GM12892 (cell line): ENCODE measurements at places on chromosomes 2 and 18.

- no peak for DNase-seq
These were observed 89.7 kb downstream of the SPTBN1 start for GRCh38 chr2:54545702-54546450.

GRCh38 chr2:21770787-21771186 lies 647.0 kb downstream of the TDRD15 start:
- DNase-seq, result no peak

DNA sequence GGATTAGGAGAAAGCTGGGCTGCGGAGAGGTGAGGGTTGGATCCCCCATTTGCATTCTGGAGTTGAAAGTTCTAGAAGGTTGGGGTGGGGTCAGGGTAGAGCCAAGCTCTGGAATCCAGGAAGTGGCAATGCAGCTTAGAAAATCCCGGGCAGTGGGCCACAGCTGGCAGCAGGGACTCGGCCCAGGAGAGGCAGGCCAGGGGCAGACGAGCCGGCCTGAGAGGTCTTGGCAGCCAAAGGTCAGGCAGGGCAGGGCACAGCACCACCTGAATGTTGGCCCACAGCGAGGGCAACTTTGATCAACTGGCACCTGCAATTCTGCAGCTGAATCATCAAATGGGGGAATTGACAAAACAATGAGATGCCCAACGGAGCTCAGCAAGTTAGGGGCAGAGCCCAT lies 139.2 kb downstream of the INHBB start:
- DNase-seq, result no peak

DNA sequence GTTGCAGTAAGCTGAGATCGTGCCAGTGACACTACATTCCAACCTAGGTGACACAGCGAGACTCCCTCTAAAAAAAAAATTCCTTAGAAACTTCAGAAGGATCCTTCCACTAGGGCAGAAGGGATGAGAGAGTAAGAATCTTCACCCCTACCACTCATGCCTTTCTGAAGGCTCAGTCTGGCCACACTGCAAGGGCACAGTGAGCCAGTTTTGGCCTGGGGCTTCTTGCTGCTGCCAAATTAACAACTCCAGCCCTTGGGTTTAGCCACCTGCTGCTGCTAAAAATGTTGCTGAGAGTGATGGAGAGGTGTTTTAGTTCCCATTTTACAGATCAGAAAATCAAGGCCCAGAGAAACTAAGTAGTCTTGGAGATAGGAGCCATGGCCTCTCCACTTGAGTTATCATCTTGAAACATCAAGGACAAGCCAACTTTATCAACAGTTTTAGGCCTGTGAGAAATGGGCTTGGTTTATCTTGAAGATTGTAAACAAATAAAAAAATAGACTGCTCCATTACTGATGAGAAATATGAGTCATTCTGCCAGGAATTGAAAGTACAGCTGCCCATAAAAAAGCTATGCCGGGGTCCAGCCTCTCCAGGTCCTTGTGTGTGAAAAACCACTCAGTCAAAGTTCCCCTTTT lies 31.9 kb upstream of the CASP8 start:
- DNase-seq, result no peak

- DNase-seq, result no peak
These were observed 50.6 kb upstream of the ZFP36L2 start for GRCh38 chr2:43276962-43277391.

DNA sequence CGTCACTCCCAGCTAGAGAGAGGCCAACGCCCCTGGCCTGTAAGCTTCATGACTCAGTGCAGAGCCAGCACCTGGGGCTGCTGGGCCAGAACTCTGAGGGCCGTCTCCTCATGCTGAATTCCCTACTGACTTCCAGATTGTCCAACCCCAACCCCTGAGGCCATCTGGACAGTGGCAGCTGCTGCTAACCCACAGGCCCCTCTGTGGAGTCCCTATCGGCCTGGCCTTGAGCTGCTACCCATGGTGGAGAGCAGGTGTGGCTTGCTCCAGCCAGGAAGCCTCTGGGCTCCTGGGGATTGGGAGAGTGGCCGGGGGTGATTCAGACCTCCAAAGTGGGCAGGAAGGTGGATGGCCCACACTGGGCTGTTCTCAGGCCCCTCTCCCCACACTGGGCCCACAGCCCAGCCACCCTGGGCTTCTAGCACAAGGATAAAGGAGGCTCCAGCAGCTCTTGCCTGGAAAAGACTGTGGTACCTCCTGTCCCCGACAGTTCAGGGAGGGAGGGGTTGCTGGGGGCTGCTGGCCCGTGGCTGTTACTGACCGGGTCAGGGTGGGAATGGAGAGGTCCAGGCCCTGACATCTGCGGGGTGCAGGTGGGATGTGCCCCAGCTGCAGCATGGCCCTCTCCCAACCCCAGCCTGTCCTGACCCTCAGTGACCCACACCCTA lies 8.2 kb downstream of the TEKT4 start:
- no peak for DNase-seq

- no peak for DNase-seq
These were observed 44.4 kb upstream of the ACAA2 start for GRCh38 chr18:49857708-49858107.

GRCh38 chr18:42174909-42175308 lies 219.9 kb downstream of the PIK3C3 start:
- no peak for DNase-seq

GRCh38 chr2:100577777-100578176 lies 15.0 kb downstream of the PDCL3 start:
- DNase-seq, result no peak

DNA sequence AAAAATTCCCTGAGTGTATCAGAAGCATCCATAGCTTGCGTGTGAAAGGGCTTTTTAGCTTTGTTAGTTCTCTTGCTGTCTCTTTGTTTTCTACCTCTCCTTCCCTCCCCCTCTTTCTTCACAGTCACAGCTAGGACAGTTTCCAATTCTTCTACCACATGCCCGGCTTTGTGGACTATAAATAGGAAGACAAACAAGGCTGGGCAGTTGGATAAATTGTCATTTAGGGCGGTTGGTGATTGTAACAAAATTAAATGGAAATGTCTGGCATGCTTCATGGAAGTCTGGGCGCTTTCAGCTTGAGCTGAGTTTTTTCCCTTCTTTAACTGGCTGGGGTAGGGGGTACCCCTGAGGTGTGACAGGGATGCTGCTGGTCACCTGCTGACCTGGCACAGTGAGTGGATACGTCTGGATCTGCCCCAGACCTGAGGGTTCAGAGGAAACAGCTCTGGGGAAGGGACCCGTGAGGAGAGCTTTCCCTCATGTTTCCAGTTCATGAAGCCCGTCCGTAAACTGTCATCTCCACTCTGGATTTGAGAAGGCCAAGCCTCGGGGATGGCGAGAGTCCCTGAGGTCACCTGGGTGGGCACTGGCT lies 29.0 kb upstream of the GIGYF2 start:
- no peak for DNase-seq

DNA sequence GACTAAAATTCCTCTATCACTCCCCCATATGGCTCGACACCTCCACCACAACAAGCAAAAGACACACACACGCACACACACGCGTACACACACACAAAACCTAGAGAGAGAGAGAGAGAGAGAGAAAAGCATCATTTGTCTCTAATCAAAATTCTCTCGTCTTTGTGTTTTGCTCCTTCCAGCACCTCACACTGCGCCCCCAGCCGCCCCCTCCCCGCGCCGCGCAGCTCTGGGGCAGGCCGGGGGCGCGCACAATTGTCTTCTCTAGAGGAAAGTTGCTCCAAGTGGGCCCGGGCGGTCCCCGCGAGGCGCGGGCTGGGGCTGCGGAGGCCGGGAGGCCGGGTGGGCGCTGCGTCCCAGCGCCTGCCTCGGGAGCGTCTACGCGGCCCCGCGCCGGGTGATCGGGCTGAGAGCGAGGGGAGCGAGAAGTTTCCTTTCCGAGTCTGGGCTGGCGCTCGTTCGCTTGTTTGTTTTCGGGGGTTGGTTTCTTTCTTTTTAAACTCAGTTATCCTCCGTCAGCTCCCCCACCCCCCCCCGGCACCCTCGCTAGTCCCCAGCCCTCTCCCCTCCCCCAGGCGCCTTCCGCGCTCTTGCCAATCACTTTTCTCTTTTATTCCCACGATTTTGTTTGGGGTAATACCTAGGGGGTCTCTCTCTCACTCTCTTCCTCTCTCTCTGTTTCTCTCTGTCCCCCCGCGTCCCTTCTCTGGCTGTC lies 4.1 kb downstream of the ZEB2 start:
- DNase-seq, result no peak

- DNase-seq, result no peak
These were observed 116.1 kb upstream of the TACR1 start for GRCh38 chr2:75315436-75315835.

DNA sequence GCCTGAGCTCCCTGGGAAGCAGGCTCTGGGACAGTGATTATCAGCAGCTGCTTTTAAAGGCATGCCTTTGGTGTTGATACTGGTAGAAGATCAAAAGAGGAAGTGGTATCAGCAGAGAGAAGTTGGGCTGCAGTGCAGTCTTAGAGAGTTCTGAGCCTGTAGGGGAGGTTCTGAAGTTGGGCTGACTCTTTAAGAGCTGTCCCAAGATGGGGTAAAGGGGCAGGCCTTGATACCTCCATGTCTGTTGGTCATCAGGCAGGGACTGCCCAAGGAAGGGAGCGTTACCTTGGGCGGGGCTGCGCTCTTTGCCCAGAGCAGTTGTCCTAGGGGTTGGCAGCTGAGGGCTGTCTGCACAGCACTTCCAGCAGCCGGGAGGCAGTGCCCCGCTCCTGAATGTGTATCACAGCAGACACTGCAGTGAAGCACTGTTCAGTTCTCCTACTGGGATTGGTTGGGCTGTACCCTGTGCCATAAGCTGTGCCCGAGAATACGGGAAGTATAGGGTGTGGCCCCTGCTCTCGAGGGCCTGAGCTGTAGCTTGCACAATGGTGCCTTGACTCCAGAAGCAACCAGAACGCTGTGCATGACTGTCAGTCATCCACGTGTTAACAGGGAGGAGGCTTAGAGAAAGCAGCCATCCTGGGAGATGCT lies 177.0 kb downstream of the CTIF start:
- no peak for DNase-seq

- DNase-seq, result no peak
These were observed 273.2 kb downstream of the MTX2 start for GRCh38 chr2:176542476-176542875.

DNA sequence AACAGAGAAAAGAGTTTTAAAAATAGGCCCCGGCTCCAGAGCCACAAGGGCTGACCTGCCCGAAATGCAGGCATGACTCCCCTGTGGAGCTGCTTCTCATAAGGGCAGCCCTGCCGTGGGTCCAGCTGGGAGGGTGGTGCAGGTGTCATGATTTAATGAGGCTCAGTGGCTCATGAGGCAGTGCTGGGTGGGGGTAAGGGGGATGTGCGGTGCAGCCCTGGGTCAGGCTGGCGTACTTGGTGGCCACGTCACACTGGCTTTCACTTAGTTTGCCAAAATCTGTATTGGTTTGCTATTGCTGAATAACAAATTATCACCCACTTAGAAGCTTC lies 33.6 kb downstream of the HJURP start:
- DNase-seq, result no peak

DNA sequence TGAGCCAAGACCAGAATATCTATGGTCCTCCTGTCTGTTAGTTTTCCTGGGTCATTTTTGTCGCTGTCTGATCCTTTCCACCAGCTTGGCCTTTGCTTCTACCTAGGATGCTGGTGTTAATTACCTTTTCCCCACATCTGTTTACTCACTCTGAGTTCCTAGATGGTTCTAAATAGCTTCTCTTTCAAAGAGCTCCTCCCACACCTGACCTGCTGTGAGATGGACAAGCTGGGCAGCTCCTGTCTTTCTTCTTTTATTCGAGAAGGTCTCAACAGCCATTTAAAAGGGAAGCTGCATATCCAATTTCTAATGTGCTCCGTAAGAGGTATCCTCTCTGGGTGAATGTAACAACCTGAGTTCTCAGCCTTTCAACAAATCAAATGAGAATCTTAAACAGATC lies 156.2 kb downstream of the HRH4 start:
- DNase-seq, result no peak

DNA sequence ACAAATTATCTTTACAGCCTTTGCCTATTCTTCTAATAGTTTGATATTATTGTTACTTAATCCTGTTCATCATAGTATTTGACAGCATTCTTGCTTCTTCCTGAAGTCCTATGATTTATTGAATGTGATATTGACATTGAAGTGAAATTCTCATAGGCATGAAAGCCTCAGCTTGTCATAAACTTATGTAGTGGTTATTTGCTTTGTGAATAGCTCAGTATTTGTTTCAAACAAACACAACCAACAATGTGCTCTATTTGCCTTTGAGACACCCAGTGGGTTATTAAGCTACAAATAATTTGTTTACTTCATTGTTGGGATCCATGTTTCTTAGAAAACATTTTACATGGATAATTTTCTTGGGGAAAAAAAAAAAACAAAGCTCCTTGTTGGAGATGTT lies 57.2 kb downstream of the TTC39C start:
- no peak for DNase-seq

DNA sequence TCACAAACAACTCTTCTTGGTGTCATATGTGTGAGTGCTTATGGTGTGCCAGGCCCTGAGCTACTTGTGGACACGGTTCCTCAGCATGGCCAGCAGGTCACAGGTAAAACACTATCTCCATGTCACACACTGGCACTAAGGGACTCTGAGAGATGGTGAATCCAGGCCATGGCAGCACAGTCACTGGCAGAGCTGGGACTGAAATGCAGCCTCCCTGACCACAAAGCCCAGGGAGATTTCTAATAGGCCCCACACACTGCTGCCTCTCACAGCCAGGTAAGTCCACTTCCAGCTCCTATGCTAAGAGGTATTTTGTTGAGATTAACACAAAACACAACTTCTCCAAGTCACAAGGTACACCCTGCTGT lies 92.0 kb downstream of the ACTR2 start:
- DNase-seq, result no peak

DNA sequence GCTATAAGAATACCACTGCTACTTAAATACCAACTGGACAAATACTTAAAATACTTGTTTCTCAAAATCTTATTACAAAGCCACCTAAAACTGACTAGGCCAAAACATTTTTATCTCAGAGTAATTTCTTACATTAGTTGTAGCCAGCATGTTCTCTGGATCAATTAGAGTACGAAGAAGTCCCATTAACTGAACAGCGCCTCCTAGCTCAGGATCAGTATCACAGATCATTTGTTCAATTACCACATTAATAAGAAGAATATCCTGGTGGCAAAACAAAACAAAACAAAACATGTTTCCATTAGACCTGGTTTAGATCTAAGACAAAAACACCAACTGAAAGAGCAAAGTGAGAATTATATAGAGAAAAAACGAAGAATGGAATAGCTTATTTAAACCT lies 36.0 kb downstream of the PPP4R3B start:
- no peak for DNase-seq

DNA sequence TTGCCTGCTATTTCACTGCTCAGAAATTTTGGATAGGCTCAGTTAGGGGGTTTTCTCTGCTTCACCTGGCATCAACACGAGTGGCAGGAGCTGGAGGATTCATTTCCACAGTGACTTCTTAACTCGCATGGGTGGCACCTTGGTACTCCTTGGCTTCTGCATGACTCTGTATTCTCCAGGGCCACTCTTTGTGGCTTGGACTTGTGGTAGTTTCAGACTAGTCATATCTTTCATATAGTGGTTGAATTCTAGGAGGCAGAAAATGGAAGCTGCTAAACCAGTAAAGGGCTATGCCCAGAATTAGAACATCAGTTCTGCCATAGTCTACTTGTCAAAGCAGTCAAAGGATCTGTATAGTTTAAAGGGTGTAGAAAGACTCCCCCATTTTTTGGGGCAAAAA lies 6.8 kb downstream of the MAIP1 start:
- no peak for DNase-seq

- DNase-seq, result no peak
These were observed 461.1 kb upstream of the NXPH2 start for GRCh38 chr2:139241286-139241685.

GRCh38 chr2:3126911-3127621 lies 250.6 kb downstream of the EIPR1 start:
- no peak for DNase-seq
